ENCODE measurements at places on chromosomes 6 and 20.

GRCh38 chr20:51385646-51386530 is 156.6 kb downstream of the NFATC2 start:
- no peak for DNase-seq

DNA sequence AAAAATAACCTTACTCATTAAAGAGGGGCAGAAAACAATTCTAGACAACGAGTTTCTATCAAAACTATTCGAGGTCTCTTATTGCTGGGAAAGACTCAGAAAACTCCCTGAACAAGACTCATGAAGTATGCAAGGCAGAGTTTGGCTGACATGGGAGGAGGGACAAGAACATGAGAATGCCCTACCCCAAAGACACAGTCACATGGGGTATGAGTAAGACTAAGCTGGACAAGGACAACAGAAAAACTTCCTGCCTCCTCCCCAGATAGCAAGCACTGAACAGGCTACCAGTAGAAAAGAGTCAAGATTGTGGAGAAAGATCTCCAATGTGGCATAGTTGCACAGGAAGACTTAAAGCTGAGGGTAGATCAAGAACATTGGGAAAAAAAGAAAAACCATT is 39.7 kb upstream of the PHIP start:
- DNase-seq = no peak

DNA sequence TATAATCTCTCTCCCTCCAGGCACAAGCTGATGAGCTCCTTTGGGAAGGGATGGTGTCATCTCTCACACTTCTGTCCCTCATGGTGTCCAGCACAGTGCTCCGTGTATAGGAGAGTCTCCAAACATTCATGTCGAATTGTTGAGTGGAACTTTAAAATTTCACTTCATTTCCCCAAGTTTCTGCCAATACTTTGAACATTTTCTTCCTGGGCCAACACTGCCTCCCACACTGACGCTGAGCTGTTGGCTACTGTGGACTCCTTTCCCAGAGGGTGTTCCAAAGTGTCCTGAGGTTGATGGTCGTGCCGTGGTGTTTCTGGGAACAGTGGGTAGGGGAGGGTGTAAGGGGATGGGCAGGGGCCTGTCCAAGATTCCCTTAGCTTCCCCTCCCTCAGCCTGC is 122.7 kb downstream of the TIAM2 start:
- no peak for DNase-seq

GRCh38 chr6:17484201-17484849 is 90.9 kb downstream of the CAP2 start:
- no peak for DNase-seq

GRCh38 chr6:112946051-112946450 is 598.9 kb downstream of the RFPL4B start:
- no peak for DNase-seq

DNA sequence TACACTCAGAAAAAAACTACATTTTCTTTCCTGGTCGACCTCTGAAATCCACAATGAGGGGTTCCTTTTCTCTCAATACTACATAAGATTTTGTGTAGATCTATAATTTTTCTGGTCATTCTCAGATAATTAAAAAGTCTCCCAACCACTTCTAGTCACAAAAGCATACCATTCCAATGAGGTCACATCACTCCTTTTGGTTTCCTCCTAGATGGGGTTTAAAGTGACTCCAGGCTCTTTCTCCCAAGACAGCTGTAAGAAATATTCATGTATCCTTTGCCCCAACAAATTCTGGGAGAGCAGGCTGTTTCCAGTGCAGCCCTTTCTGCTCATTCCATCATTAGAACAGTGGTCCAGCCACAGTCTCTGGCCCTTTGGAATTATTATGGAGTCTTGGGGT is 43.1 kb upstream of the BEND6 start:
- DNase-seq = no peak

GRCh38 chr6:143867236-143867635 is 3.0 kb downstream of the ZC2HC1B start:
- DNase-seq = no peak

- DNase-seq = no peak
Observed at GRCh38 chr6:21075986-21076385, 517.6 kb upstream of the SOX4 start.

GRCh38 chr20:60007464-60007863 is 49.2 kb downstream of the CDH26 start:
- DNase-seq = no peak

- no peak for DNase-seq
Observed at GRCh38 chr6:93218096-93218495, 201.3 kb downstream of the EPHA7 start.

- no peak for DNase-seq
Observed at GRCh38 chr20:20214757-20215275, 153.1 kb upstream of the INSM1 start.

DNA sequence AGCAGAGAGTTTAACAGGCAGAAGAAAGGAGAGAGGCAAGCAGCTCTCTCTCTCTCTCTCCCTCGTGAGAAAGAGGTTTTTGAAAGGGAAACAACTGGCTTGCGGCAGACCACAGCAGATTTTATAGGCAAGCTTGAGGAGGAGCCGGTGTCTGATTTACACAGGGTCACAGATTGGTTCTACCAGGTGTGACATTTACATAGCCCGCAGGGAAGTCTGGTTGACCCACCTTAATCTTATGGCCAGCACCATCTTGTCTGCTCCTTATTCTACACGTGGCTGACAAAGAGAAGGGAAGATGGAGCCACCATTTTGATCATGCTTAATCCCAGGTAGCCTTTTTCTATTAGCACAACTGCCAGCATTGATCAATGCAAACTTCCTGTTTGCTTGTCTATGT is 65.4 kb downstream of the OR2J2 start:
- no peak for DNase-seq

- no peak for DNase-seq
Observed at GRCh38 chr6:109490713-109491112, 7.7 kb upstream of the ZBTB24 start.

DNA sequence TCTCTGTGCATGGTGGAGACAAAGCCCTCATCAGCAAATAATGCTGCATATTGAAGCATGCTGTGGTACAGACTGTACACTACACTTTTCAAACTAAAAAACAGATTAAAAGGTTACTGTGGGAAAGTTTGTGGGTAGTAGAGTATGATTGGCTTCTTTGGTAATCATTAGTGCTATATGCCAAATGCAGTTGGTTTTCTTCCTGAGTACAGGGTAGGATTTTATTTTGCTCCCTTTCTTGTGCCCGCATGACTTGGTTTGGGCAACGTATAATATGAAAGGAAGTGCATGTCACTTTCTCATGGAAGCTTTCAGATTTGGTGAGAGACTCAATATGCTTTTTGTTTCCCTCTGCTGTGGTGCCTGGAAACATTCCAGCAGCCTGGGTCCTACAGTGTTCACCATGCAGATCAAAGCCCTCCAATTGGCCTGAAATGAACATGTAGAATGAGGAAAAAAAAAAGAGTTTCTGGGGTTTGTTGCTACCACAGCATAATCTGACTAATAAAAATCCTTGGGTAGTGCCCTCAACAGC is 270.7 kb upstream of the ADGRB3 start:
- DNase-seq = no peak

DNA sequence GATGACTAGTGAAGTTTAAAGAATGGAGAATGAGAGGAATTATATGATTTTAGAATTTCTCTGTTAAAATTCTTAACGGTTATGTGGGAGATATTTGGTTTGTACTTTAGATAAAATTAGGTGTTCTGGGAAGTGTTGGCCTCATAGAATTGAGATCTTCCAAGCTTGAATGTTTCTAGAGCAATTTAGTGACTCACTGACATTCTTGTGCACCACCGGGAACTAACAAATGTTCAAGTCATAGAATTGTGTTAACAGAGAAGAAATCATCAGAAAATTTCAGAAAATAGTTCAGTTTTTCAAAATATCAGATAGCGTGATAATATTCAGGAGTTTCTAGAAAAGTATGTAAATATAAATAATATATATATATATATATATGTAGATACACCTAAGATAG is 67.9 kb upstream of the BMP5 start:
- no peak for DNase-seq

DNA sequence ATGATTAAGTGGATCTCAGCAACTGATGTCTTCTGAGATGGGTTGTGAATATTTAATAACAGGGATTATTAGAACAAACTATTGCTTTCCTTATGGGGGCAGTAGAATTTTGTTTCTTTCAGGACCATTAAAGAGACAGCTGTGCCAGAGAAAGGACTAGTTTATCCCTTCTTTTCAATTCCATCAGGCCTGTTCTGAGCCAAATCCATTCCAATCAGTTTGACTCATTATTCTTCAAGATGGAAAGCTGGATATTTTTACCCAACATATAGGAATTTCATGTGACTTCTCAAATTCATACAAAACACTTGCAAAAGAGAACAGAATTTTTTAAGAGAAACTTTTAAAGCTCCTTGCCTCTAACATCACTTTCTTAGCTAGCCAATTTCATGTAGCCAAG is 722.0 kb upstream of the FLRT3 start:
- no peak for DNase-seq

DNA sequence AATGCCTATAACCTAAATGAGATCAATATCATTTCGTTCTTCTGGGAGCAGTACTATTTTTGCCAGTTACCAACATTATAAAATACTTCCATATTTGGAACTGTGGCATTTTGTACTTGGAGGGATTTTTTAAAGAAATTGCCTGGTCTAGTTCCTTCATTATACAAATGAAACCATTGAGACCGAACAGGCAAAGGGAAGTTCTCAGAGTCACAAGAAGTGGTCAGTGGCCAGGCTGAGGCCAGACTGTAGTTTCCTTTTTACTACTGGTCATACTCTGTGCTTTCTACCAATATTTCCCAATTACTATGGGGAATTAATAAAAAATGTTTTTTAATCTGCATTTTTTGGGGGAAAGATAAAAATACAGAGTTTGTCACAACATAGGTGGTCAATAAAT is 332.0 kb downstream of the NRN1 start:
- no peak for DNase-seq

- no peak for DNase-seq
Observed at GRCh38 chr6:168107191-168107983, 28.4 kb upstream of the FRMD1 start.

GRCh38 chr6:89368107-89368506 is 15.6 kb upstream of the UBE2J1 start:
- DNase-seq = peak; percentile 62
